ENCODE measurements at places on chromosomes 12 and 14.

- DNase-seq = no peak
These were observed 60.7 kb downstream of the GALNT9 start for GRCh38 chr12:132268674-132269073.

DNA sequence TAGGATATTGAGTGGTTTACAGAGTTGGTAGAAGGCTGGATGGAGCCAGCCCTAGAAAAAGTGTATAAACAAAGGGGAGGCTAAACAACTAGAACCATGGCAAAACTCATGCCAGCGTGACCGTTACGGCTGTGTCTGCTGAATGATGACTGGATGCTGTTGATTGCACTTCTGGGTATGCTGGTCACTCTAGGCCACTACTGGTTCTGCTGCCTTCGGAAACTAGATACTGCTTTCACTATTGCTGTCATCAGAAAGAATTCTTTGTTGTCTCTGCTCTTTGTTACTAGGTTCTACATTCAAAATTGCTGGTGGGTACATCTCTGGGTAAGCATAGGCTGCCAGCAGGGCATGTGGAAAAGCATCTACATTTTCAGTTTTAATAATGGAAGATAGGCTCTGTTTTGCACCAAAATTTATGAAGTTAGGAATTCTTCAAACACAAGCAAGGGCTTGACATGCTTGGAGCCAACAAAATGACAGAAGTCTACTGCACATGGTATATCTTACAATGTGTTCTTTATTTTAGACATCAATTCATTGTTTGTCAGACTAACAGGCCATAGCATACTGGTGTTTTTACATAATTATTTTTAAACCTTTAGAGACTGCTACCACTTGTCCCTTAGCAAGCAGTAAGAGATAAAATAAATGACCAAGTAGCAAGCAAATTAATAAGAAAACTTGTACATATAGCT, 15.4 kb downstream of the MON2 start:
- DNase-seq = no peak

DNA sequence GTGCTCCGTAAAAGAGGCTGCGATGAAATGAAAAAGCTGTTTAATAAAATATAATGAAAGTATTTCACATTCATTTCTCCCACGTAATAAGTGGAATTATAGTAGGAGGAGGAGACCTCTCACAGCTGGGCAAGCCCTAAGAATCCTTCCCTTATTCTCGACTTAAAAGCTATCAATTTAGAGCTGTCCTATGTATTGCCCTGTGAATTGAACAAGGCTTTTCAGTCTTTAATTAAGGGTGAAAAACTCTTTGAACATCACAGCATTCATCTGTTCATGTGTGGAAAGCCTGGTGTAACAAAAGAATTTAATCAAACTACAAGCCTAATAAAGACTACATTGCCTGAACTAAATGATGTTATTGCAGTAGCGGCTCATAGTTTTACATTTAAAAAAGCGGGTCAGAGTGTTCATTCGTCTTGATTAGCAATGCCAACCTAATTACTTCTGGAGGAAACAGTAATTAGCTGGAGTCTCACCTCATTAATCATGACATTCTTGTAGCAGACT, 142.0 kb downstream of the ETNK1 start:
- DNase-seq = no peak

- DNase-seq = peak; percentile 85
These were observed 10.6 kb downstream of the DDX54 start for GRCh38 chr12:113174461-113175384.

DNA sequence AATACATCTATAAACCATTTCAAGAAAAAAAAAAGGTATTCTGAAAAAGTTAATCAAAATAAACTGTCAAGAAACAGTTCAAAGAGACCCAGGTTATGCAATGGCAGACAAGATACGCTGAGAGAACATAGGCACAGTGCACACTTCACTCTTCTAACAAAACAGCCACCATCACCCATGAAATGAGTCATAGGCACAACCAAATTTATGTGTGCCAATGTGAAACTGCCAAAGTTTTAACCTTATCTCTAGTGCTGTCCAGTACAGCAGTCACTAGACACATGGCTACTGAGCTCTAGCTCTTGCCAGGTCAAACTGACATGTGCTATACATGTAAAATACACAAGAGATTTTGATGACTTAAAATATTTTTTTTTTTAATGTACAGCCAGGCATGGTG, 1.4 kb downstream of the CEP128 start:
- DNase-seq = no peak

- DNase-seq = no peak
These were observed 10.0 kb downstream of the STAC3 start for GRCh38 chr12:57240926-57241401.

DNA sequence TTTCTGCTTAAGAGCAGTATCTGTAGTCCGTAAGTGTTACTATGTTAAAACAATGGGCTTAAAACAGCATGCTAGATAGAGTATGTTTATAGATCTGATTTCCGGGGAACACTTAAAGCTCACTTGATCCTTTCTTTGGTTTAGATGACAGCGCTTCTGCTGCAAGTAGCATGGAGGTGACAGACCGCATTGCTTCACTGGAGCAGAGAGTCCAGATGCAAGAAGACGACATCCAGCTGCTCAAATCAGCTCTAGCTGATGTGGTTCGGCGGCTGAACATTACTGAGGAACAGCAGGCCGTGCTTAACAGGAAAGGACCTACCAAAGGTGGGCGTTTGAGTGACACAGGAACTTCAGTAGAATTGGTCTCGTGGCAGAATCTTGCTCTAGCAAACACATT, 57.5 kb downstream of the EML1 start:
- DNase-seq = no peak

GRCh38 chr12:30457621-30458289, 237.9 kb downstream of the IPO8 start:
- DNase-seq = no peak

DNA sequence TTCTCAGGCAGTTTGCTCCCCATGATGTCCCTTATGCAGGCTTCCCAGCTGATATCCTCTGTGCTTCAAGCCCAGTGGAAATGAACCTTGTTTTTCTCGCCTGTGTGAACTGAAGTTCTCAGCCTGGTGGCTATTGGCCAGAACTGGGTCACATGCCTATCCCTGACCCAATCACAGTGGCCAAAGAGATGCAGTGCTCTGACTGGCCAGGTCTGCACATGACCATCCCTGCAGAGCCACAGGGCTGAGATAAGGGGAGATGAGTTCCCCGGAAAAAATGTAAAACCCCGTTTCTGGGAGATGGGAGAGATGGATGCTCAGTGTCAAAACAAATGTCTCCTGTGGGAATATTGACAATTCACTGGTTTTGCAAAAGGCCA, 34.7 kb upstream of the FZD10 start:
- no peak for DNase-seq

DNA sequence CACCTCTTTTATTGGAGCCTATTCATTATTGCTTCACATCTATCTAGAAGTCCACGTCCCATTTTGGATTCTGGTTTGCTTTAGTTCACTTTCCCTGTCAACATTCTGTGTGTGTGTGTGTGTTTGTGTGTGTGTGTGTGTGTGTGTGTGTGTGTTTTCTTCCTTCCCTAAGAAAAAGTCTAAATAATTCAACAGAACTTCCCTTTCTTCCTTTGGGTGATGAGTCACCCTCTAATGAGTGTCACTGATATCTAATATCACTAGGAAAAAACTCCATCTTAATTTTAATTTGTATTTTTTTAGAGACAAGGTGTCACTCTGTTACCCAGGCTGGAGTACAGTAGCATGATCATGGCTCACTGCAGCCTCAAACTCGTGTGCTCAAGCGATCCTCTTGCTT, 234.2 kb downstream of the TTC8 start:
- no peak for DNase-seq

DNA sequence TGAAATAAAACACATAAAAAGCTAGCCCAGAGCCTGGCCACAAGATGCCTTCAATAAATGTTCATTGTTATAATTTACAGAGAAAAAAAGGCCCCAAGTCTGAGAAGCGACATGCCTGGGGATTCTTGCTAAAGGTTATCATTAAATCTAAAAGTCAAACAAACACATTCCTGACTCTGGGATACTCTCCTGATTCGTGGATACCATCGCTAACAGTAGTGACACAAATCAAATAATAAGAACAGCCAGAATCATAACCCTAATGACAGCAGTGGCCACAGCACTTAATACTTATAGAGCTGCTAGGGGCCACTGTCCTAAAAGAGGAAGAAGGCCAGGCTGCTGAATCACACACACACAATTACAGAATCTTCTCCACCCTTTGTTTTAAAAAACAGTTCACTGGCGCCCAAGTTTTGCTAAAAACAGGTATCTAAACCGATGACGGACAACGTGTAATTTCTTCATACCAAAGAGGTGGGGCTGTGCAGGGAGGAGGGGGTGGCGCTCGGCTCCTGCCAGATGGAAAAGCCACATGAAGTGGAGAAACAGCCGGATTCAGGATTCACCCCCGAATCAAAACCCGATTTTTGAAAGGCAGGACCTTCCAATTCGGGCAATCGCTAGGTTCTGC, 1.2 kb downstream of the CLIP1 start:
- no peak for DNase-seq

- no peak for DNase-seq
These were observed 105.2 kb downstream of the KCNA5 start for GRCh38 chr12:5148880-5149279.

DNA sequence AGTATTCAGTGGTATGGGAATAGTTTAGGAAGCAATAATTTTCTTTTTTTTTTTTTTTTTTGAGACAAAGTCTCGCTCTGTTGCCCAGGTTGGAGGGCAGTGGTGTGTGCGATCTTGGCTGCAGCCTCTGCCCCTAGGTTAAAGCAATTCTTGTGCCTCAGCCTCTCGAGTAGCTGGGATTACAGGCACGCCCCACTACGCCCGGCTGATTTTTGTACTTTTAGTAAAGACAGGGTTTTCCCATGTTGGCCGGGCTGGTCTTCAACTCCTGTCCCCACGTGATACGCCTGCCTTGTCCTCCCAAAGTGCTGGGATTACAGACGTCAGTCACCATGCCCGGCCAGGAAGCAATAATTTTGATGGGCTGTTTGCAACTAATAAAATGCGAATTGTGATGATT, 62.1 kb downstream of the ATG14 start:
- no peak for DNase-seq

DNA sequence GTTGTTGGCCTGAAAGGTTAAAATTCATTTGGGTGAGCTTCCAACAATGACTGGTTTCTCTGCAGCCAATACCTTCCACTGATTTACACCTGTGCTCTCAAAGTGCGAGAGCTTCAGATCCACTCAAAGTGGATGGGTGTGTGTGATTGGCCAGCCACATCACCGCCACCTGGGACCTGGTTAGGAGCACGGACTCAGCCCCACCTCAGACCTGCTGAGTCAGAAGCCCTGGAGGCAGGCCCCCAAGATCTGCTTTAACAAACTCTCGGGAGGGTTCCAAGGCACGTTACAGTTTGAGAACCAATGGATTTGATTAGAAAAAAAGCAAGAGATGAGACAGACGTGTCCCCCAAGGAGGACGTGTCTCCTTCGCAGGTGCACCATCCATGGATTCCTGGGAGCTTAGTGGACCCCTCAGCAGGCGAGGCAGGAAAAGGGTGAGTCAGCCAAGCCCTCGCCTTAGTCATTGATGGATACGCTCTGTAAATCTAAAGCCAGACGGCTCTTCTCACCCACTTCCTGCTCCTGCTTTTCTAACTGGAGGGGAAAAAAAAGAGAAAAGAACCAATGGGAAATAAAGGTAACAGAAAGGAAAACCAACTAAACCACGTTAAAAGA, 24.5 kb downstream of the FZD10 start:
- no peak for DNase-seq

GRCh38 chr12:106551410-106551809, 31.4 kb upstream of the RFX4 start:
- no peak for DNase-seq

DNA sequence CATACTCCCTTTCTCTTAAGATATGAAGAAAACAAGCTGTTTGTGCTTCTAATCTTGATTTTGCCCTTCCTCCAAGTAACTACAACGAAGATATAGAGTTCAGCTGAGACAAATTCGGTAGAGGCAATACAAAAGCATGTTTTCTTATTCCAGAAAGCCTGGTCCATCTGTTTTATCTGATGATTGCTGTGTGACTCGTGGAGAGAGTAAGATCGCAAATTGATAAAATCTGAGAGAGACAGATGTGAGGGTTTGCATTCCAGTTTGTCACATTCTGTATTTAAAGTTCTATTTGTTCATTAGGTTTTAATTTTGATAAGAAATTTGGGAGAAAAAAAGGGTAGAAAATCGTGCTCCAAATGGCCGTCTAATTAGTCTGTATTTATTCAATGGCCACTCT, 192.1 kb downstream of the CPNE8 start:
- DNase-seq = no peak

- DNase-seq = no peak
These were observed 80.6 kb upstream of the TMEM233 start for GRCh38 chr12:119512772-119513497.

DNA sequence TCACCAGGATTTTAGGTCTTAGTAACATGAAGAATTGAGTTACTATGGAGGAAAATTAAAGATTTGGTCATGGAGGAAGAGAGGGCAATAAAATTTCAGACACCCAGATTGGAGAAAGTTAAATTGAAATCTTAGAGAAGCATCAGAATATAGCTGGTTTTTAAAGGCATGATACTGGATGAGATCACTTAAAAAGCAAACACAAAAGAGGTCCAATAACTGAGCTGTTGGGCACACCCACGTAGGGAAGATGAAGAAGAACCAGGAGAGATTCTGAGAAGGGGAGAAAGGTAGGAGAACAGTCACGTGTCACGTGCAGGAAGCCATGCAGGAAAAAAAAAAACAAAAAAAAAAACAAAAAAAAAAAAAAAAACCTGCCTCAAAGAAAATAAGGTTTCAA, 18.8 kb downstream of the CAPS2 start:
- no peak for DNase-seq

DNA sequence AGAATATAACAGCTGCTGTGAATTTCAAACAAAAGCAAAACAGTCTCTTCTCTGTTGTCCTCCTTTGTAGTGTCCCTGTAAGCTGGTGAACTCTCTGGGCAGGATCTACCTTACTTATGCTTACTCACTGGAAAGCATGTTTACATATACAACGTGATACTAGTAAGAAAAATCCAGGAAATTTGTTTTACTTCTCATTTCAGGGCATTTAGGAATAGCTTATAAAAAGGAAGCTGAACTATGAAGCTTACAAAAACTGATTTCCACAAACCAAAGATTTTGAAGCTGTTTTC, 311.0 kb downstream of the NOVA1 start:
- DNase-seq = no peak

GRCh38 chr12:32179011-32179395, 72.4 kb downstream of the BICD1 start:
- no peak for DNase-seq

- no peak for DNase-seq
These were observed 196.2 kb downstream of the ZFP36L1 start for GRCh38 chr14:68596701-68597100.
